ENCODE measurements at places on chromosomes 11 and 22. TPM values are rescaled to one million over a fixed set of nuclear protein-coding genes. Genes with fewer than 3 reads are reported as not detected.

DNA sequence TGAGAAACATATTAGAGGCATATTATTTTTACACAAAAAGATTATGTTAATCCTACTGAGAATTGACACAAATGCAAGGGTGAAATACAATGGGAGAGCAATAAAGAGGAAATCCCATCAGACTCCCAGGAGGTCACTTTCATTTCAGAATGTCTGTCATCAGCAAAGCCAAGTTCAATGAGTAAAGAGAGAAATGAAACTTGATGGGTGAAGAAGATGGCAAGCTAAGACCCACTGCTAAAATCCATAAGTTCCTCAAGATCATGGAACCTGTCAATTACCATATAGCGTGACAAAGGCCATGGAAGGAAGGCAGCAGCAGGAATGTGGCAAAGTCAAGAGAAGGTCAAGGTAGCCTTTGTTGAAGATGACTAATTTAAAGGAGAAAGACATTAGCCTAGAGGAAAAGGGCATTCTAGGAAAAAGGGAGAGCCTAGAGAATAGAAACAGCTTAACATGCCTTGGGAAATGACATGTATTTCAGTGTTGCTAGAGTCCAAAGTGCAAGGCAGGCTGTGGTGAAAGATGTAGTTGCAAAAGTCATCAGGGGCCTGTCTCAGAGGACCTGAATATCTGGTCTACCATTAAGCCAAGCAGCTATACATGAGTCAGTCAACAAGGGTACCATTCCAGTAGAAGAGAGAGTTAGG is 43.1 kb downstream of the FAM168A start:
- no peak for DNase-seq

- DNase-seq = no peak
Measured at GRCh38 chr11:73312851-73313327, 4.8 kb downstream of the ARHGEF17 start.

DNA sequence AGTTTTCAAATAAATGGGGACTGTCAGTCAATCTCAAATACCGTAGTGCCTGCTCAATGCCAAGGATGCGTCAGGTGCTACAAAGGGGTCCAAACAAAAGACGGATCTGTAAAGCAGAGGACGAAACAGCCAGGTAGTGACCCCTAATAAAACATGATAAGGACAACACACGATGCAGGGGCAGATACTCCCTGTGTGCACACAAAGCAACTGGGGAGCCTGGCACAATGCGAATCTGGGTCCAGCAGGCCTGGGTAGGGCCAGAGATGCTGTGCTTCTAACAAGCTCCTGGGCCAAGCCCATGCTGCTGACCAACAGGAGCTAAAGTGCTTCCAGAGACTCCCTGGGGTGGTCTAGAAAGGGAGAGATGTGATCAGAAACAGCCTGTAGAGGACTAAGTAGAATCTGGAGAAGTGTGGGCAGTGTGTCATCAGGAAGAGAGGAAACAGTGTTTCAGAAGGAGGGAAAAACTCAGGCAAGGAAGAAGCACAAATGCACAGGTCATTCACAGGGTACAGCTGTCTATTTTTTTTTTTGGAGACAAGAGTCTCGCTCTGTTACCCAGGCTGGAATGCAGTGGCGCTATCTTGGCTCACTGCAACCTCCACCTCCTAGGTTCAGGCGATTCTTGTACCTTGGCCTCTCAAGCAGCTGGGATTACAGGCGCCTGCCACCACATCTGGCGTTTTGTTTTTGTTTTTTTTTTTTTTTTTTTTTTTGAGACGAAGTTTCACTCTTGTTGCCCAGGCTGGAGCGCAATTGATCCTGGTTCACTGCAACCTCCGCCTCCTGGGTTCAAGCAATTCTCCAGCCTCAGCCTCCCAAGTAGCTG is 74.5 kb downstream of the MICAL3 start:
- no peak for DNase-seq

DNA sequence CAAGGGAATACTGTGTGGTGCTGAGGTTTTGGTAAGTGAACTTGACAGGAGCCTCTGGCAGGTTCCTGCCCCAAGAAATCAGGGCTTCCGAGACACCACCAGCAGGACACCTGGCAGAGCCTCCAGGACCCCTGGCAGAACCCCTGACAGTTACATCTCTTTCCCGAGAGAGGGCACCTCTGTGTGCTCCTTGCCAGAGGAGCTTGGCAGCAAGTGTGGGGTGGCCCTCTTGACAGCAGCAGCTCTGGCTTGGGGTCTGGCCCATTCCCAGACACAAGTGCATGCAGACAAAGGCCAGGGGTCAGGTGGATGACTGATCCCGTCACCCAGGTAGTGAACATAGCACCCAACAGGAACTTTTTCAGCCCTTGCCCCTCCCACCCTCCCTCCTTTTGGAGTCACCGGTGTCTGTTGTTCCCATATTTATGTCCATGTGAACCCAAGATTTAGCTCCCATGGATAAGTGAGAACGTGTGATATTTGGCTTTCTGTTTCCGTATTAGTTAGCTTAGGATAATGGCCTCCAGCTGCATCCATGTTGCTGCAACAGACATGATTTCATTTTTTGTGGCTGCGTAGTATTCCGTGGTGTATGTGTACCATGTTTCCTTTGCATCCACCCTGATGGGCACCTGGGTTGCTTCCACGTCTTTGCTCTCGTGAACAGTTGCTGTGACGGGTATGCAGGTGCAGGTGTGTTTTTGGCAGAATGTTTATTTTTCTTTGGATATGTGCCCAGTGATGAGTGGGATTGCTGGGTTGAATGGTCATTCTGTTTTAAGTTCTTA is 21.2 kb upstream of the OSBPL5 start:
- no peak for DNase-seq

GRCh38 chr22:41587347-41587723 is 2.3 kb downstream of the PMM1 start:
- DNase-seq = no peak

DNA sequence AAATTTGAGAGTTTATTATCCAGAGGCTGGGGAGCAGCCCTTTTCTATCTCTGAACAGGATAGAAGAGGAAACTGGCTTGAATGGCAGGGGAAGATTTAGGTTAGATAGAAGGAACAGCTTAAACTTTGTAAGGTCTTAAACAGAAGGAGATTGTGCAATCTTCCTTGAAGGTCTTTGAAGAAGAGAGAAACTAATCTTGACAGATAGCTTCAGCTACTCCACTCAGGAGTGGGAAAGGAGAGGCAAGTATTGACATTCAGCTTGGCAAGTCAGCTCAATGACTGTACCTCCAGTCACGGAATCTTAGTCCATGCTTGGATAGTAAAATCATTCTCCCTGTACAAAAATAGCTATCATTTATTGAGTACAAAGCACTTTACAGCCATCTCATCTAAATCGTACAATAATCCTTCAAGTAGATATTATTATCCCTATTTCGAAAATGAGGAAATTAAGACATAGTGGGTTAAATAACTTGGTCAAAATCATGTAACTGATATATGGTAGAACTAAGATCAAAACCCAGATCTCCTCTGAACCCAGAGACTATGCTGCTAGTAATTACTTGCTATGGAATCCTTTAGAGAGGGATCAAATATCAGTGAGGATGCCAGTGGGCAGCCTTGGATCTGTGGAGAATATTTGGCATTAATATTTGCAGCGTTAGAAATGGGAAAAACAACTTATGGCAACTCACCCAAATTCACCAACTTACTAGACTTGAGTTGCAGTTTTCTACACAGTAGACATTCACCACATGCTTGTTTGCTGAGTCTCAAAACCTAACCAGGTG is 14.6 kb downstream of the C11orf97 start:
- no peak for DNase-seq

Gene DUSP8
- 130 TPM for total RNA-seq

GRCh38 chr22:42074846-42075676 is 1.0 kb downstream of the PHETA2 start:
- DNase-seq = no peak

Gene TRIM49
- not detected for total RNA-seq

GRCh38 chr11:122754553-122755322 is 83.6 kb upstream of the CRTAM start:
- peak; percentile 64 for DNase-seq

Gene ADAMTS8
- total RNA-seq = not detected

GRCh38 chr11:34207487-34208180 is 102.2 kb downstream of the NAT10 start:
- DNase-seq = no peak

- DNase-seq = peak; percentile 52
Measured at GRCh38 chr22:46355369-46355995, 20.0 kb downstream of the TRMU start.

DNA sequence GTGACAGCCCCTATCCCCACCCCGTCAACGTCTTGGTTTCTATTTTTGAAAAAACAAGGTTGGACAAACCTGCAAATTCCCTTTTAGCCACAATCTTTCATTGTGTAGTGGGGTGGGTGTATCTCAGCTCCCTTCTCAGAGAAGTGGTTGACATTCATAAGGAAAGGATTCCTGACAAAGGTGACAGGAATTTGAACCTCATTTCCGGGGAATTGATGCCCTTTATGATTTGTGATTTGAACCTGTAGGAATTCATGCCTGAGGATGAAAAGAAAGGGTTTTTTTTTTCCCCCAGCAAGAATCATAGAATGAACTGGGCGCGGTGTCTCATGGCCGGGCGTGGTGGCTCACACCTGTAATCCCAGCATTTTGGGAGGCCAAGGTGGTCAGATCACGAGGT is 14.5 kb downstream of the YPEL4 start:
- no peak for DNase-seq

GRCh38 chr11:112880495-112880894 is 80.7 kb upstream of the NCAM1 start:
- DNase-seq = no peak

Gene FJX1
- total RNA-seq = not detected

Gene OSM
- total RNA-seq = 26.5 TPM

- no peak for DNase-seq
Measured at GRCh38 chr11:113677685-113678084, 28.4 kb downstream of the TMPRSS5 start.

Gene MYBPC3
- total RNA-seq = not detected

DNA sequence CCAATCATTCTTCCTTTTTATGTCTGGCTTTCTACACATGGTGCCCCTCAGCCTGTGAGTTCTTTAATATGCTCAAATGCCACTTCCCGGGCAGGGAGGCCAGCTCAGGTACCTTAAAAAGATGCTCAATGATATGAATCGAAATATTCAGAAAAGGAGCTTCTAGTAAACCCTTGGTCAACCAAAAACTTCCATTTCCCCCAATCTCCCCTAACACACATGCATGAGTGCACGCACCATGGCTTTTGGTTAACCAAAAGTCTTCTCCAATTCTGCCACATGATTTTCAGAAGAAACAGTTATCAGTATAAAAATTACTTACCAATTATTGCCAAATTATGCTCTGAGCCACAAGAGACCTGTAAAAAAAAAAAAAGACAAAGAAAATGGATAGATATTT is 135.0 kb downstream of the SERGEF start:
- DNase-seq = no peak

Gene MEI1
- total RNA-seq = 63.1 TPM

Gene FAM180B
- 0.38 TPM for total RNA-seq

DNA sequence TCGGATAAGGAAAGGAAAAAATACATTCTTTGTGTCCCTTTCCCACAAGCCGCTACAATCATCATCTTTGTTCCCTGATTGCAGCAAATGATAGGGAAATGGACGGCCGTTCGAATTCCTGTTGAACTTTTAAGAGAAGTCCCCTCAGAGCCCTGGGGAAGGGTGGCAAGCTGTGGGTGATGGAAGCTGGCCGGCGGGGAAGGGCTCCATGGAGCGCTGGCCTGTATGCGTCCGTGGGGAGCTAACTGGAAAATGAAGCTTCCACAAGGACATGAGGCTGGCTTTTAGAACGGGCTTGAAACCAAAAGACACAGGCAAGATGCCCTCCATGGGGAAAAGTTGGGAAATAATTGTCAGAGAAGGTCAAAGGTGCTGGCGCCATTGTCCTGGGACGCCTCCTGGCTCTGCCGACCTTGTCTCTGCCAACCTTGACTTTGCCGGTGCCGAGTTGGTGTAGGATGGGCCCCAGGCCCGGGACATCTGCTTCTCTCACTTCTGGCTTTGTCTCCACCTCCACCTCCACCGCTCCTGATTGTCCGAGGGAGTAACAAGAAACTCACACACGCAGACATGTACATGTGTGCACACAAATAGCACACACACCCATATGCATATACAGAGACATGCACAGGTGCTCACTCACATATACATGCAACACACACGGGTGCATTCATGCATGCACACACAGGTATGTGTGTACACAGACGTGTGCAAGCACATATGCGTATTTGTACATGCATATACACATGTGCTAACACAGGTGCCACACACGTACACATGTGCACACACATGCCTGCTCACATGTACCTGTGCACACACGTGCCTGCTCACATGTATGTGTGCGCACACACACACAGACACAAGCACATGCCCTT is 14.5 kb upstream of the PPARA start:
- no peak for DNase-seq

DNA sequence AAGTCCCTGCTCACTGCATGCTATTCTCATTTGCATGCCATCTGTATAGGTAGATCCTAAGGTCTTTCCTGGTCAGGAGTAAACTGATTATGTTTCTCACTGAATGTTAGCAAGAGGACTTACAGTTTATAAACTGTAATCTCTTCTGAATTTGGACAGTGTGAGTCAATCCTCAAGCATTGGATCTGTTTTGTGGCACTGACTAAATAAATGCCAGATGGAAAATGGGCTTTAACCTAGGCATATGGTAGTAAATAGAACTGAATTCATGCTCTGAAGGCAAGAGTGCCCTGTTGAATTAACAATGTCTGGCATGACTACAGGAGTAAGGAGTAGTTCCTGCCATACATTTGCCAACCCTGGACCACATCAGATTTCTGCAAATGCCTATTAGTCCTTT is 11.4 kb downstream of the FAM181B start:
- DNase-seq = no peak

Gene TMEM121B
- 0.11 TPM for total RNA-seq

GRCh38 chr11:132410383-132410782 is 1040.0 kb downstream of the NTM start:
- no peak for DNase-seq

- no peak for DNase-seq
Measured at GRCh38 chr11:75571625-75572024, 9.6 kb downstream of the SERPINH1 start.

- DNase-seq = no peak
Measured at GRCh38 chr11:116217006-116217405, 555.8 kb downstream of the BUD13 start.

GRCh38 chr11:9972989-9973388 is 309.1 kb downstream of the SWAP70 start:
- DNase-seq = peak; percentile 23

DNA sequence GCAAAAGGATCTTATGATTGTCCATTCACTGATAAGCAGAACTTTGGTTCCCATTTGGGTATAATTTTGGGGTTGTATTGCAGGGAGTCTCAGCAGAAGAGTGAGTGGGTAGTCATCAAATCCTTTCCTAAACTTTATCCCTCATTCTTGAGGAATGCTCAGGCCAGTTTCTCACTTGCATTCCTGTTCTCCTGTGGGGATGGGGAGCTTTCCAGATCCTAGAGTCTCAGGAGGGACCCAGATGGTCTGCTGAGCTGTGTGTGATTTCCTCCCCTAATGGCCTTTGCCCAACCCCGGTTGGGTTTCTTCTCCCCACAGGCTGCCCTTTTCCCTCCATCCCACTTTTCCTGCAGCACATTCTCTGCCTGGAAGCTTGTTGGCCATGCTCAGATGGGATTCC is 79.9 kb downstream of the MIAT start:
- no peak for DNase-seq

- no peak for DNase-seq
Measured at GRCh38 chr11:57885298-57886050, 123.9 kb downstream of the CTNND1 start.

Gene TUBGCP6
- 121 TPM for total RNA-seq
